PC-3 (cell line): ENCODE measurements at places on chromosomes 2 and 18.

GRCh38 chr2:176558574-176559140, 289.4 kb downstream of the MTX2 start:
- DNase-seq, result no peak

- DNase-seq, result no peak
Observed at GRCh38 chr2:233934524-233934923, 17.4 kb downstream of the TRPM8 start.

- DNase-seq, result no peak
Observed at GRCh38 chr2:202091476-202091875, 18.4 kb downstream of the KIAA2012 start.

DNA sequence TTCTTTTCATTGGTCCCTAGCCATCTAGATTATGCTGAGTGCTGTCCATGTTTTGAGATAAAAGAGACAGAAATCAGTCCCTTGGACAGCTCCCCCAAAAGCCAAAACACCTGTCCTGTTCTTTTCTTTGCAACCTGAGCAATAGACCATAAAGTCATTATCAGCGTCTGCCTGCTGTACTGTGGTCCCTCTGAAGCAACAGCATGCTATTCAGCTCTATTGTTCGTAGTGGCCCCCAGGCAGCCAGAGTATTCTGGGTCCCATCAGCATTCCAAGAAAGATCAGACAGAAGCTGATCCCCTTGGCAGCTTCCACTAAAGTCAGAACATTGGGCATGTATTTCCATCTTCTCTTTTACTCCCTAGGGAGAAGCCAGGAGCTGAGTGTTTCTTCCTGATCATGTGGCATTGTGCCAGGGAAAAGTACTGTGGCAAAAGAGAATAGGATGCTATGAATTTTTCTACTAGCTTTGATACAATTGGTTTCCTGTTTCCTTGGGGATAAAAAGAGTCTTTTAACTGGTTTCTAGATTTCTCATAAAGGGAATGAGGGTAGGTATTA, 33.6 kb upstream of the ZSWIM2 start:
- DNase-seq, result no peak

DNA sequence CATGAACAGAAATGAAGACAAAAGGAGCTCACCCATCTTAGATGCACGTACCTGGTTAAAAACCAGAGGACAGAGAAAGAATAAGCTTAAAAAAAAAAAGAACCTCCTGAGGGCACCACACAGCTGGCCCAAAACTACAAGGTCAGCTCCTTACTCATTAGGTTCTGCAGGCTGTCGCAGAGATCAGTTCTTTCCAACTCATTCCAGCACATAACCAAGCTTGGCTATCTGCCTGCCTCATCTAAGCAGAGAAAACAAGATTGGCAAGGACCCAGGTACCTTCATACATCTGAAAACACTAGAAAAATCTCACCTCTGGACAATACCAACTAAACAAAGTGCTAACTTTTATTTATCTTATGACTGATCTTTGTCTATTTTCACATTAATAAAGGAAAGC, 89.9 kb downstream of the NOL10 start:
- no peak for DNase-seq

DNA sequence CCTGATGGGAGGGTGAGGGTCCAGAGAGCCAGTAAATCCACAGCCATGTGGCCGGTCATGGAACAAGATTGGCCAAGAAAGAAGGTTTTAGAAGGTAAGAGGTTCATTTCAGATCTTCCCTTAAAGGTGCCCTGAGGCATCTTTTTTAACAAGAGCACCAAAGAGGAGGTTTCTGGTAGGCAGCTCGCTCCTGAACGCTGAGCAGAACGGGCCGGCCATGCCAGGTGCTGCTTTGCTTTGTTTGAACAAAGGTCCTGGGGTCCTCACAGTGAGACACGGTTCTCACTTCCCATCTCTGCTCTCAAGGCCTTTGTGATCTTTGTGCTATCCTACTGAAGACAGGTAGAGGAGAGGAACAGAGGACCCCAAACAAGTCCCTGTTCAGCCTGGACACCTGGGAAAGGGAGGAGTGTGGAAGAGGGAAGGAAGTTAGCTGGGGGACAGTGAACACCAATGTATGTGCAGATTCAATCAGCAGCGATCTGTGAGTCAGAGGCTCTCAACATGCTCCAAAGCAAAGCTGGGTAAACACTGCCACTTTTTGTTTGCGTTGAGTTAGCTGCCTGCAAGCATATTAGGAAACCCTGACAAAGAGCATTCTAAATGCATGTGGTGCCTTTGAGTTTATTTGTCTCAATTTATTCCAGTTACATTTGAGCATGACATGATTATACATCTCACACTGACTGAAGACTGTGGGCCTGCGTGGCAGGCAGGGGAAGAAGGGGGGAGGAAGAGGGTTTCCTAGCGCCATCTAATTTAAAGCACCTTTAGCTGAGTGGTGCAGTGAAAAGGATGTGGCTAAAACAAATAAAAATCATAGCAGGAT, 102.4 kb downstream of the ASB1 start:
- peak; percentile 91 for DNase-seq

- DNase-seq, result no peak
Observed at GRCh38 chr18:12366379-12366778, 10.6 kb downstream of the AFG3L2 start.

DNA sequence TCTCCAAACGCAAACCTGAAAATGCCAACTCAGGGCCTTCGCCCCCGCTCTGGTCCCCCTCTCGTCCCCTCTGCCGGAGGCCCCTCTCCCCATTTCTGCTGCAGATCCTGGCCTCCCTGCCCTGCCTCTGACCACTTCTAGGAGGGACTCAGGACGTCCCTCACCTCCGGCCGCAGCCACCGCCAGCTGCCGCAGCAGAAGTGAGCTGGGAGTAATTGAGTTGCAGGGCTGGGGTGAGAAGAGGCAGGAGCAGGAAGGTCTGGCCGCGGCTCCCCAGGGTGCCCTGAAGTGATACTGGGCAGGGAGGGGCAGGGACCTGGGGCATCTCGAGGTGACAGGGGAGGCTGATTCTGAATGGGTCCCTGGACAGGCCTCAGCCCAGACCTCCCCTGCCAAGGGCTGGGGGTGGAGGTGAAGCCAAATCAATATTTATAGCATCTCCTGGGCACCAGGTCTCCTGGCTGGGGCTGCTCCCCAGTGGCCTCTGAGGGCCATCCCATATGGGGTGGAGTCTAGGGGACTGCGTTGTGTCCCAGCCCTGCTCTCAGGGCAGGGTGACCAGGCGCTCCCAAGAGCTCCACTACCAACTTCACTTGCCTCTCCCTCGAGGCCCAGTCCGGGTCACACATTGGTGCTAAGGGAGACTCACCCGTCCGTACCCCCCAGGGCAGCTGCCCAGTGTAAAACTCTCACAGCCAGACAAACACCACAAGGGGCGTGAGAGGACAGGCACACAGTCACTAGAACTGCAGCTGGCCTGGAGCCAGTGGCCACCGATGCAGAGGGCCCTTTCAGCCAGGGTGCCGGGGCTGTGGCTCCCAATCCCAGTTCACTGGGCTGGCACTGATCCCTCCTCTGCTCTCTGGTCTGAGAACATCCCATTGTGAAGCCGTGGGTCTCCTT, 33.0 kb downstream of the KCNIP3 start:
- DNase-seq, result no peak

DNA sequence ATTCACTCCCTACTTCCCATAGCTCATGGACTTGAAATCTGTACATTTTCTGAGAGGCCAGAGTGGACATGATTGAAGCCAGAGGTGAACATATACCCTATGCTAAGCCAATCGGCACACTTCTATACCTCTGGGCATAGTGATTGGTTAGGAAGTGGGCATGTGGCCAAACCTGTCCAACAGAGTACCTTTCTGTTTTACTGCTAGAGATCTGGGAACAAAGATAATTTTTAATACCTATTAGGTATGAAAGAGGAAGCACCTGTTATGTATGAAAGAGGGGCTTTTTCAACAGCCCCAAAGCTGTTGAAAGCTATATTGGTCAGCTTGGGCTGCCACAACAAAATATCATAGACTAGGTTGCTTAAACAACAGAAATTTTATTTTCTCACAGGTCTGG, 27.7 kb downstream of the METTL8 start:
- DNase-seq, result no peak

GRCh38 chr2:29336341-29337241, 221.4 kb downstream of the CLIP4 start:
- DNase-seq, result no peak

GRCh38 chr2:228629251-228629650, 447.8 kb upstream of the SPHKAP start:
- DNase-seq, result no peak

DNA sequence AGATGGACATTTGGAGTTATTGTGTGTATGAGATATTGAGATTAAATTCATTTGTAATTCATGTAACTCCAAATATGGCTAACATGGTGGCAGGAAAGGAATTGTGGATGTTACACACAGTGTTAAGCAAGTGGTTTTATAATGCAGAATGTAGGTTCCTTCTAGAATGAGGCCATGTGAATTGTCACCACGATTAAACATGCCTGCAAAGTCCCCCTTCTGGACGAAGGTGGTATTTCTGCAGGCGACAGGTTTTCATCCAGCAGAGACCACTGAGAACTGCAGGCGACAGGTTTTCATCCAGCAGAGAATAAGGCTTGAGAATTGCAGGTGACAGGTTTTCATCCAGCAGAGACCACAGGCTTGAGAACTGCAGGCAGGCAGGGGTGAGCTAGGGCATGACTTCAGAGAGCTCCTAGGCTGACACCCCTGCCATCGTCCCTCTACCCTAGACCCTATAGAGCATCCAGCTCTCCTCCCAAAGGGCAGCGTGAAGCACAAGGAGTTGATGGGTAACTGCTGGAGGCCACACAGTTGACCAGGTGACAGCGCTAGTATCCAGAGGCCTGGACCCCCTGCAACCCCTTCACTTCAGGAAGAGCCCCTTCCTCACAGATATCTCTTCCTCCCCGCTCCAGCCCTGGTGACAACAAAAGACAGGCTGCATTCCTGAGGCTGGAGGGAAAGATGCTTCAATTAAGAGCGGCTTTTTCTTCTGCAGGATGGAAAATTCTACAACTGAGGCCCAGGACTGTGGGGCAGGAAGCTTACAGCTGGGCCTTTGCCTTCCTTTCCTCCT, 175.8 kb downstream of the LOXHD1 start:
- DNase-seq, result peak; percentile 44
